ENCODE measurements at places on chromosomes 7 and 10.

- H3K4me3 ChIP-seq: no peak overlapping the region
- no peaks in the 10 kb centered on the region for H3K36me3 ChIP-seq
- H3K4me1 ChIP-seq: peaks cover 6% of the 10 kb centered on the region
- H3K27ac ChIP-seq: no peak overlapping the region
- H3K27me3 ChIP-seq: no peaks in the 10 kb centered on the region
- DNase-seq: no peak
These were observed 64.2 kb upstream of the SVIL start for GRCh38 chr10:29698773-29699490.

- peaks cover 2% of the 10 kb centered on the region for H3K4me1 ChIP-seq
- H3K27me3 ChIP-seq: no peaks in the 10 kb centered on the region
- no peak overlapping the region for H3K27ac ChIP-seq
- no peaks in the 10 kb centered on the region for H3K36me3 ChIP-seq
- H3K4me3 ChIP-seq: no peak overlapping the region
These were observed 26.1 kb upstream of the MRC1 start for GRCh38 chr10:17782921-17783665.

DNA sequence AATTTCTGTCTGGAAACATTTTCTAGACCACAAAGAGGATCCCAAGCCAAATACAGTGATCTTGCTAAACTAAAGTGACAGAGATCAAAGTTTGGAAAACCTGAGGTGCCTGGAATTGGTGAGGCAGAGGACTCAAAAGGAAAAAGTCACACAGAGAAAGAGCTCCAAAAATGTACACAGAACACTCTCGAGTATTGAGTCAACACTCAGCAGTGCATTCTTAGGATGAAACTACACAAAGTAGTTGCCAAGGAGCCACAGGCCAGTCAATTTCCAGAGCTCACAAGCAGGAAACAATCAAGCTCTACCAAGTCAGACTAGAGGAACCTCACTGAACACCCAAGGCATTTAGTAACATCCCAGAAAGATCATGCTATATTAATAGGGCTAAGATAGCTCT lies 61.3 kb downstream of the MICU1 start:
- no peak overlapping the region for H3K27ac ChIP-seq
- H3K36me3 ChIP-seq: peaks cover 7% of the 10 kb centered on the region
- no peak for DNase-seq

DNA sequence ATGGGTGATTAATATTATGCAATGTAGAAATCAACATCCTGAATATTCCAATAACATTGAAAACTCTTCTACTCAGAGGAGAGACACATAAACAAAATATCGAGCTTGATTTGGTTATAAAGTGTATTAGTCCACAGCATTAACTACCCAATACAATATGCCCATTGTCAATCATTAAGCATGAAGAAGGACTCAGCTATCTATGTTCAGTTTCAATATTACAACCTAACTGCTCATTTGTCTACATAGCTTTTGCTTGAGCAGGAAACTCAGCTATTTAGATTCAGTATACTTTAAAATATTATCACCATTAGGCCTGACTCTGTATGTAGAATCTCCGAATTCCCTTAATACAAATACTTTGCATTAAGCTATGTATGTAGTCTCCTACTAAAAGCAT lies 262.6 kb downstream of the SEMA3A start:
- H3K4me1 ChIP-seq: no peaks in the 10 kb centered on the region
- no peak overlapping the region for H3K27ac ChIP-seq
- DNase-seq: no peak
- H3K36me3 ChIP-seq: no peaks in the 10 kb centered on the region

DNA sequence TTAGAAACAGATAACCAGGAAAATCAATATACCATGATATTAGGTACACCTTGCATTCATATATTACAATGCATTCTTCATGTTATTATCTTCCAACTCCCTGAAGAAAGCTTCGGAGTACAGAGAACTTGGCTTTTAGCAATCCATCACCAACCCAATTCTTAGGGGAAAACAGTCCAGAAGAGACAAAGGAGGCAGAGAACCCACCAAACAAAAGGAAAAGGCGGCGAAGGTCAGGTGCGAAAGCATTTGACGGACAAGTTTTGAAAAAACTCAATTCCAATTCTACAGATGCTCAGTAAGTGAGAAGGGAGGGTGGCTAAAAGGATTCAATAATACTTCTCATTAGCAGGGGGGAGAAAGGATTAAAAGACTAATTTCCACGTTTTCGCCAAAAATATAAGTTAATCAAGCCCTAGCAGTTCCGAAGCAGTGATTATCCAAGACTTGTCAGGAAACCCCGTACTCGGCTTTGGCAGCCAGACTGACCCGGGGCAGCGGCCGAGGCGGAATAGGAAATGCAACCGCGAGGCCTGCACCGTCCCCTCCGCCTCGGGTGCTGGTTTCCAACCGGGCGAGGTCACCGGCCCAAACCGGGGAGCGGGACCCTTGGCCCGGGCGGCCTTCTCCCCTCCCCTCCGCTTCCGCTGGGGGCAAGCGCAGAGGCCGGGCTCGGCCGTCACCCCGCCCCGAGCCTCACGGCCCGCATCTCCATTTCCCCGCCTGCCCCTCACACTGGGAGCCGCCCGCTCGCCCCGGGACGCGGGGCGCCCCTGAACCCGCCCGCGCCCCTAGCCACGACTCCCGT lies 747 bp downstream of the GDI2 start:
- peak overlapping the region; percentile 69 for H3K4me3 ChIP-seq
- H3K4me1 ChIP-seq: peaks cover 9% of the 10 kb centered on the region
- peak; percentile 54 for DNase-seq

GRCh38 chr7:149625947-149626392 lies 128.4 kb upstream of the ZNF746 start:
- peaks cover 21% of the 10 kb centered on the region for H3K27me3 ChIP-seq
- H3K4me3 ChIP-seq: no peak overlapping the region
- no peak for DNase-seq
- H3K27ac ChIP-seq: no peak overlapping the region
- H3K36me3 ChIP-seq: peaks cover 2% of the 10 kb centered on the region
